ENCODE measurements at places on chromosomes 11 and 22. TPM values are rescaled to one million over a fixed set of nuclear protein-coding genes. Genes with fewer than 3 reads are reported as not detected.
A peak's percentile ranks its signal among the peaks of the same experiment; 100 is the strongest.

Gene OR52N4
- total RNA-seq = not detected

DNA sequence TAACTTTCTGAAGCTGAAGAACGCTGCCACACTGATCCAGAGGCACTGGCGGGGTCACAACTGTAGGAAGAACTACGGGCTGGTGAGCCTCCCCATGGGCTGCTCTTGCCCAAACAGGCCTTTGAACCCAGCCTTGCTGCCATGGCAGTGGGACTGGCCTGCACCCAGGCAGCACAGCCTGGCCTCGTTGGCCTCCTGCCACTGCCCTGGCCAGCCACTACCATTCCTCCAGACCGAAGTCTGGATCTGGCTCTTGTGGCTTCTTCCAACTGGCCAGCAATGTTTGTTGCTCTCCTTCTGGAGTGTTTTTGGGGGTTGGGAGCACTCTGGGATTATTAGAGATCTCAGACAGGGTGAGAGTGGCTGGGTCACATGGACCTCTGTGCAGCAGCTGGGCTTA is 51.0 kb downstream of the MYO7A start:
- no peak for DNase-seq

DNA sequence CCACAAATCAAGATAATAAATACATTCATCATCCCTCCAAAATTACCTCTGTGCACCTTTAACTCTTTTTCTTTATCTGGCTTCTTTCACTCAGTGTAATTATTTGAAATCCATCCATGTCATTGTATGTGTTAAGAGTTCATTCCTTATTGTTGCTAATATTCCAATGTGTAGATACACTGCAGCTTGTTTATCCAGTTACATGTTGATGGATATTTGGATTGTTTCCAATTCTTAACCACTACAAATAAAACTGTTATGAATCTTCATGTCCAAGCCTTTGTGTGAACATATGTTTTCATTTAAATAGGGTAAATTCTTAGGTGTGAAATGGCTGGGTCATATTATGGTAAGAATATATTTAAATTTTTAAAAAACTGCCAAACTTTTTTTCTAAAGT is 323.3 kb upstream of the NCAM1 start:
- no peak for DNase-seq

- peak; percentile 42 for DNase-seq
Observed at GRCh38 chr22:50641696-50642607, 14.0 kb upstream of the ARSA start.

Gene MS4A3
- not detected for total RNA-seq

Gene TSSK2
- total RNA-seq = not detected

- no peak for DNase-seq
Observed at GRCh38 chr22:42603427-42603826, 11.3 kb downstream of the POLDIP3 start.

DNA sequence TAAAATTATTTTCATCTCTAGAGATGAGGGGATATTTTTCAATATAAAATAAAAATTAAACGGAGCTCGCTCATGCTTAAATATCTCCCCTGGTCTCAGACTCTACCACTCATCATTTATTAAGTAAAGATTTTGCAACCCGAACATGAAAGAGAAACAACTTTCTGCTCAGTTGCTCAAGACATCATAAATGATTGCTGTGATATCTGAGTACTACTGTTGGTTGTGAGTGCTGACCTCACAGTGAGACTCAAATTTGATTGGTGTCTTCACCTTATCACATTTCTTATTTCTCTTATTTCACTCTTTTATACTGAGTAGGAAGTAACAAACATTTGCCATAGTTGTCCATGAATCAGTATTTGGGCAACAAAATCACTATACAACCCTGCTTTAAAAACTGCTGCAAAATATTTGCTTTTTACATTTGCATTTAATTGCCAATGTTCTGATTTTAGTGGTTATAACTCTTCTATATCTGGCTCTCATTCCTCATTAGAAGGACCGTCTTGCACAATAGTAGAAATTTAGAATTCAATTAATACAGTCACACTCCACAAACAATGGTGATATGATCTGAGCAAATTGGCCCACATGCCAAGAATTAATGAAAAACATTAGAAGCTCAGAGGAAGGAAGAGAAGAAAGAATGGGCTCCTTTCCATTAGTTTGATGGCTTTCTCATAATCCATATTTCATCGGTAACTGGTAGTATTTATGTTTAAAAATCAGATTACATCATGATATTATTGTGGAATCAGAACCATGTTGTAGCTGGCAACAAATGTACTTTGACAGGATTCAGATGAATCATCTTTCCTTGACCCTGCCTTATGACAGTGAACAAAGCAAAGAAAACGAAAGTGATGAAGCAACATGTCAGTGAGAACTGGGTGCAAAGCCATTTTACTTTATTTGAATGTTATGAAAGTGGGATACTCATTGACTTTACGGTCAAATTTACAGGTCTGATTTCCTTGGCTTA is 973.6 kb upstream of the TENM4 start:
- DNase-seq = no peak

GRCh38 chr11:119888119-119888518 is 159.1 kb upstream of the NECTIN1 start:
- no peak for DNase-seq

DNA sequence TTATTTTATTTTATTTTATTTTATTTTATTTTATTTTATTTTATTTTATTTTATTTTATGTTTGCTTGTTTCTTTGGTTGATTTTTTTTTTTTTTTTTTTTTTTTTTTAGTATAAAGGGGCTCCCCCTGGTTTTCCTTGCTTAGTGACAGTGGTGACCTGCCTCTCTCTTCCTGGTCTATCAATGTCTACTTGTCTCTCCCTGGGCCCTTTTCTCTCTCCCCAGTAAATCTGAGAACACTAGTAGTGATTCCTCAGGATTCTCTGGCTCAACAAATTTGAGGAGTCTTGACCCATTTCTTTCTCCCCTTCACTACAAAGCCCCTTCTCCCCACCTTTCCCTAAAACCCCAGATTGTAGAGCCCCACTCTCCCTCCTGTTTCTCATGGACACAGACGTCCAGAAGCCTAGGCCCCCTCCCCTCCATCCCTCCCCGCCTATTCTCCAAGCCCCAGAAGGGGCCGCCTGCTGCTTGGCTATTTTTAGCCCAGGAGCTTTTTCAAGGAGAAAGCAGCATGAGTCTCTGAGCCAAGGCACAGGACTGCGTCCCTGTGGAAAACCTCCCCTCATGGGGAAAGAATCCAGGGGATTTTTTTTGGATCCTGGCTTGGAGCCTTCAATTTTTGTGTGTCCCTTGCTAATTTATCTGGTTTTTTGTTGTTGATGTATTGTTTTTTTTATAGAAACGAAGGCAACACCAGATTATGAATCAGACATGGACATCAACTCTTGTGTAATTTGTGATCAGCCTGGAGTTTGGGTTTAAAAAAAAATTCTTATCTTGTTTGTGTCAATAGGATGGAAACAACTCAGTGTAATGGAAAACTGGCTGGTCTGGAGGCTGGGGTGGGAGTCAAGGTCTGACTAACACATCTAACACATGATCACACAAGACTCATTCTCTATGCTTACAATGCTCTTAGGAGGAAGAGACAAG is 17.5 kb upstream of the ACCSL start:
- DNase-seq = peak; percentile 27

Gene MUC5AC
- total RNA-seq = not detected

- DNase-seq = peak; percentile 77
Observed at GRCh38 chr11:10294290-10294953, 403 bp upstream of the SBF2 start.

DNA sequence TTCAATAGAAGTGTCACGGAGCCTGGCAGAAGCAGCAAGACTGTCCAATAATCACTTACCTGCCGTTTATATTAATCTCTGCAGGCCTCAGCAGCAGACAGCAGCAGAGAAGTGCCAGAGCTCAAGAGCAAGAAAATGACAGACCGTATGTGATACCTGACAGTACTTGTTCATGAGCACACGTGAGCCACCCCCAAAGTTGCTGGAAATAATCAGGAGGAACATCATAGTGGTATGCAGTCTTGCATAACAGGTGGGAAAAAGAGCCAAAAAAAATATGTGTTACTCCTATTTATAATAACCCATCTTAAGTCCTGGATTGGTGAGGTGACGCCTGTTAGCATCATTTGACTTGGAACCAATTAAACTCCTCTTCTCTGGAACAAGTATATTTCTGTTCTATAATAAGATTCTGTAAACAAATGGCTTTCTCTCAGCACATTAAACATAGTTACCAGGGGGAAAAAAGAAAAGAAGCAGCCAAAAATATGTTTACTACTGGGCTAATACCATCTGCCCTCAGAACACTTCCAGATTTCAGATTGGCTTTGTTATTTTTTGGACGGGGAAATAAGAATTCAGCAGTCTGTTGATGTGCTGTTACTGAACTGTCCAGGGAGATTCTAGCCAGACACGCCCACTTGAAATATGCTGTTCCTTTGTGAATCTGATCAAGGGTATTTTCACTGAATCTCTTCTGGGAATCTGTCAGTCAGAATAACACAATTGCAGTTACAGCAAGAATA is 7.9 kb upstream of the SLN start:
- peak; percentile 38 for DNase-seq

Gene ZNF280B
- total RNA-seq = 1.9 TPM

Gene MRGPRF
- total RNA-seq = not detected

Gene NPAS4
- not detected for total RNA-seq

Gene LAYN
- total RNA-seq = 61.1 TPM

GRCh38 chr22:19275919-19276600 is 15.5 kb downstream of the CLTCL1 start:
- no peak for DNase-seq

- no peak for DNase-seq
Observed at GRCh38 chr11:87832211-87832610, 343.0 kb downstream of the RAB38 start.

- DNase-seq = no peak
Observed at GRCh38 chr11:118051611-118052461, 25.0 kb upstream of the TMPRSS4 start.

Gene SAA1
- 322 TPM for total RNA-seq

- DNase-seq = peak; percentile 67
Observed at GRCh38 chr11:67227726-67228125, 38.5 kb upstream of the GRK2 start.

DNA sequence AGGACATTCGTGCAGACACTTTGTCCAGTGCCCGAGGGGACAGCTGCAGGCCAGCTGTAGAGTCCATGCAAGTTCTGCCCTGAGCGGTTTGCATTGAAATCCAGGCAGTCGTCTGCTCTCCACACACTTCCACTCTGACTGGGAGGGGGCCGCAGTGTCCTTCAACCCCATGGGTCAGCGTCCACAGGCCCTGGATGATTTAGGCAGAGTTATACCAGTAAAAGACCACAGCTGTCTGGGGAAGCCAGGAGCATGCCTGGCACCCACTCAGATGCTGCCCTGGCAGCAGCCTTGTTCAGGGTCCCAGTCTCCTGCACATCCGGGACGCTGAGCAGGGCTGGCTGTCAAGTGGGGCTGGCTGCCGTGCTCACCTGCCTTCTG is 26.5 kb downstream of the KRTAP5-5 start:
- no peak for DNase-seq

DNA sequence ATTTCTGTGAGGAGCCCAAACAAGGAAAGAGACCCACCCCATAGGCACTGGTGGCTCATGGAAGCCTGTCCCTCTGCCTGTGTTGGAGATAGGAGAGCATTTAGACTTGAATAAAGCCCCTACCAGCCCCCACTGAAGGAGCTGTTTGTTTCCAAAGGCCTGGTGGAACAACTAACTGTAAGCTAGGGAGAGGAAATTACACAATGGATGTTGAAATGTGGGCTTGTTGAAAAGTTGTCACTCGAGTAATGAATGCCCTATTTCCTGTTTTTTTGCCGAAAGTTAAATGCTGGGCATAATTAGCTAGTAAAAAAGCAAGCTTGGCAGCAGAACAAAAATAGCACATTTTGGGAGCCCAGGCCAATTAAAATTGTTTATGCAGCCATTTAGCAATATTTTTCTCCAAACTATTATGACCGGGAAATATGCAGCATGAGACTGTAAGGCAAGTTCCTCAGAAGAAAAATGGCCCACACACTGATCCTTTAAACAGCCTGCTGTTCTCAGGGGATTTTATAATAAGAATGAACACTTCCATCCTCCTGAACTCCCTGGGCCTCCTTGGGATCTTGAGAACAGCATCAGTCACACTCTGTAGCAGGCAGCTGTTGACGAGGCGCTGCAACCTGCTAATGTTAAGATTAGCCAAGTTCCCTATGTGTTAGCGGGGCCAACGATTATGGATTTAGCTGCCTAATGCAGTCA is 38.6 kb upstream of the LMO2 start:
- peak; percentile 72 for DNase-seq

GRCh38 chr11:95318498-95318897 is 87.5 kb upstream of the SESN3 start:
- no peak for DNase-seq

GRCh38 chr22:22200569-22201184 is 43.9 kb upstream of the VPREB1 start:
- DNase-seq = no peak

DNA sequence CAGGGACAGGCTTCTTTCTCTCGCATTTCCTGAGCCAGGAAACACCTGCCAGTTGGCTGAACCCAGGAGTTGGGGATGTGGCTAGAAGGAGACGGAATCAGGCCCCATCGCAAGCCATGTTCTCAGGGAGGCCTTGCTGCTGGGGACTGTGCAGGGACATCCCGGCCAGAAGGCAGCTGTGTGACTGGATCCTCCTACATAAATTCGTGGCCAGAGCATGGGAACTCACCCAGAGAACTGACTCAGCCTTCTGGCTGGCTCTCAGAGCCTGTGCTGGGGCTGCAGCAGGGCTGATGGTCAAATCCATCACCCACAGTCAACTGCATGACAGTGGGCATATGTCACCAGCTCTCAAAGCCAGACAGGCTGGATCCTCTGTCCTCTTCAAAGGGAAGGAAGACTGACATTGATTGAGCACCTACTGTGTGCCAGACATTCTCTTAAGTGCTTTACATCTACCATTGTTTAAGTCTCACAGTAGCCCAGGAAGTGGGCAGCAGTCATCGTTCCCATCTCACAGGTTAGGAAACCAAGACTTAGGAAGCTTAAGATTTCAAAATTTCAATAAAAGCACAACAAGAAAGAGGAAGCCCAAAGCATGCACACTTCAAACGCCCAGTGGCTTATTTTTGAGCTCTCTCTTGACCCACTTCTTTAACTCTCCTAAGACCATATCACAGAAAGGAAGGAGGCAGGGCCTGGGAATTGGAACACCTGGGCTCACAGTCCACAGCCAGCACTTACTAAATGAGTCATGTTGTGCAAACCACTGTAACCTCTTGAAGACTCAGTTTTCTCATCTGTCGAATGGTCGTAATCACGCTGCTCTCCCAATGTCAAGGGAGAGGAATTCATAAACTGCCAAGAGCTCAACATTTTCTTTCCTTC is 30.9 kb upstream of the CACNG2 start:
- no peak for DNase-seq

DNA sequence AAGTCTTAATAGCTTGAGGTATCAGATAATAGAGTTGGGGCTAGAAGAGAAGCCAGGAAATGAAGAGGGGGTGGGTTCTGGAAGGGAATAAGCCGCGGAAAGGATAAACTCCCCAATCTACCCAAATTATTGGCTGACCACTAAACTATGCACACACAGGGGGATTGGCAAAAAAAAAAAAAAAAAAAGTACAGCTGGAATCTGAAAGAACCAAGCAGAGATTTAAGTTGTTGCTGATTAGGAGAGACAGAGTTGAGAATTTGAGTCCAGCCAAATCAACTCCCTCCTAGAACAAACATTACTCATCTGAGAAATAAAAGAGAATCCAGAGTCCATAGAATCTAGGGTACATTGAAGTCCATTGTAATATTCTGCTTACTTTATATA is 134.9 kb downstream of the CCDC81 start:
- DNase-seq = no peak

Gene TEF
- total RNA-seq = 7.6 TPM

Gene ISX
- not detected for total RNA-seq

Measured in renal cortical epithelial cell (primary cell).